Fibroblast of the conjunctiva (primary cell): ENCODE measurements at places on chromosomes 5 and 9.

DNA sequence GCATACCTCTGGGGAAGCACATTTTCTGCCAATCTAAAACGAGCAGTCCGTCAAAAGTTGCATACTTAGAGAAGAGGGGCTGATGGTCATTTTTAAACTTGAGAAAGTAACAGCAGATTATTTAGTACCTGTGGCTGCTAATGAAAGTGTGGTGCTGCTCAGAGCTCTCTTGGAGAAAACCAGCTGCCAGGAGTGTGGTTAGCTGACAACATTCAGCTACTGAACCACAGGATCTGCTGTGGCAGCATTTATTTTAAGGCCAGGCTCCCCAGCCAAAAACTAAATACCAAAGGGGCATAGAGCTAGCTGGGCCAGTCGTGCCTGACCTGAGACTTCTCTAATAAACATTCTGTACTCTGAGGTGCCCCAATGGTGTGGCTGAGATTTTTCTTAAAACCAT lies 203.6 kb downstream of the EDIL3 start:
- DNase-seq = no peak

GRCh38 chr9:761176-761792 lies 80.2 kb upstream of the DMRT1 start:
- no peak for DNase-seq

- DNase-seq = no peak
These were observed 735.2 kb upstream of the DMAC1 start for GRCh38 chr9:8534828-8535227.

- no peak for DNase-seq
These were observed 713 bp downstream of the MOB3B start for GRCh38 chr9:27528886-27529315.

GRCh38 chr9:109868207-109868606 lies 88.2 kb downstream of the PALM2AKAP2 start:
- DNase-seq = no peak
